Activated T-helper 1 cell treated with anti-CD3 and anti-CD28 coated beads, Interleukin-2, amount 50 U/mL, for 16 hours (primary cell): ENCODE measurements at places on chromosomes 7 and 10.

DNA sequence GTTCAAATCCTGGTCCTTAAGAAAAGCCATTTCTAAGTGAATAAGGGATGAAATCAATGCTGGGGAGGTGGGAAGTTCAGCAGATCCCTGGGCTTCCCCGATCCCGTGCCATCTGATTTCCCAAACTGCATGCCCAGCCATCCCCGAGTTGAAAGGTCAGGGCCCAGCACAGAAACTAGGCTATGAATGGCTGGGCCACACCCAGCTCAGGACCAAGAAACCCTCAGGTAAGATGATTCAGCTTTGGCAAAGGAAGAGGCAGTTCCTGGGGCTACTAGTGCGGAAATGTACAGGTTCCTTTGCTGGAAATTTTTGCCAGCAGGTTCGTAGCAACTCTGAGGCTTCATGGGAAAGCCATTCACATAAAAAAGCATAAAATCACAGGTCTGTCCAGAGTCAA lies 182.7 kb downstream of the FAM107B start:
- DNase-seq = no peak

DNA sequence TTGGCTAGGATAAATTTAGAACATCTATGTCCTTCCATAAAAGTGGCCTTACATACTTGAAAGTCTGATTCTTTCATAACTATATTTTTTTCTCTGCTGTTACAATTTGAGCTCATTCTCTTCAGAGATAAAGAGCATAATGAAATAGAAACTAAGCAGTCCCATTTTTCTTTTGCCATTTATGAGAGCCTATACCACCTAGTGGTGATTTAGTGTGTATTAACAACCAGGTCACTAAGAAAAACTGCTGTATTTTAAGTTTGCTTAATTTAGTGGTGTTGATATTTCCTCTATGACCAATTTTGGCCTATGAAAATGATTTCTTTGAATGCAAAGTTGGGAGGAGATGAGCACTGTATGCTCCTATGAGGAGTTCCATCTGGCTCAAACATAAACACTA lies 88.7 kb upstream of the ZWINT start:
- DNase-seq = no peak

GRCh38 chr10:127151981-127152699 lies 44.3 kb downstream of the INSYN2A start:
- no peak for DNase-seq

DNA sequence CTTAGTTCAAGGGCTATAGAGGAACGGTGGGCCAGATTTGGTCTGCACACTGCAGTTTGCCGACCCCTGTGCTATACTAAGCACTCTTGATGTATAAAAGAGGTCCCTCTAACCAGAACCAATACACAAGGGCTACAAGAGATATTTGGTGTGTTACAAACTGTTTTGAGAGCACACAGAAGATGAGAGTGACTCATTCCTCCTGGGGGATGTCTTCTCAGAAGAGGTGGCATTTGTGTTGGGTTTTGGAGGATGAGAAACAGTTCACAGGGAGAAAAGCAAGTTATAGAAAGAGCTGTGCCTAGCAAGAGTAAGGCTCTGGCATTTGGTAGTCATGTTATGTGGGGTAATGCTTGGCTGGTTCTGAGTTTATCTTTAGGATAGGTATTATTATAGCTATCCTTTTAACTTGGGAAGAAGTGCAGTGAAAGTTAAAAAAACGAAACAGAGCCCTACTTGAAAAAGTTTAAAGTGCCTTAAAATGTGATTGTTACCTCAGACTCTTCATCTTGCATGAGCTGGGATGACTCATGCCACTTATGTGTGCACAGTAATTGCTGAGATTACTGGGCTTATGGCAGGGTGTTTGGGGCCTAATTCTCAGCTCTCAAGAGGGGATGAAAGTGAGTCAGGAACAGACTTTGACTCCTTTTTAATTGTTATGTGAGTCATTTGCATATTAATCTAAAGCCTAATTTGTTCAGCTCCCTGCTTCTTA lies 160.4 kb downstream of the KIF20B start:
- no peak for DNase-seq

- DNase-seq = no peak
Observed at GRCh38 chr7:134945691-134946090, 40.6 kb upstream of the AGBL3 start.

GRCh38 chr7:101629171-101629570 lies at the start of gene MYL10:
Gene MYL10 (minus strand): TSS chr7:101629296. CDS start chr7:101629118, 178 bp downstream.
- no peak for DNase-seq

DNA sequence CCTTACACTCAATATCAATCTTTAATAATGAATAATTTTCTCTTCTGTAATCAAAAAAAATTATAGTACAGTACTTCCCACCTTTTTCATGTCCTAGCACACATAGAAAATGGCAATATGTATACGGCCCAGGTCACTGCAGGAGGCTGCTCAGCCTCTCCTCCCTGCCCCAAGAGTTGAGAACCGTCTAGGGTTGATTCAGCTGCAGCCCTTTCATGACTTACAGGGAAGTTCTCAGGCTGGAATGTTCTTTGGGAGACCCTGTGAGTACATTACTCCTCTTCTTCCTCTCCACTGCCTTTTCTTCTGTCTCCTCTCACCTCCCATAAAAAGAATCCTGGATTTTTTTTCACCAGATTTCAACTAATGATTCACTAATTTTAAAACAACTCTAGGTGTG lies 180.0 kb downstream of the HDAC9 start:
- DNase-seq = no peak

GRCh38 chr7:130903358-130903974 lies 169.5 kb upstream of the KLF14 start:
- no peak for DNase-seq

DNA sequence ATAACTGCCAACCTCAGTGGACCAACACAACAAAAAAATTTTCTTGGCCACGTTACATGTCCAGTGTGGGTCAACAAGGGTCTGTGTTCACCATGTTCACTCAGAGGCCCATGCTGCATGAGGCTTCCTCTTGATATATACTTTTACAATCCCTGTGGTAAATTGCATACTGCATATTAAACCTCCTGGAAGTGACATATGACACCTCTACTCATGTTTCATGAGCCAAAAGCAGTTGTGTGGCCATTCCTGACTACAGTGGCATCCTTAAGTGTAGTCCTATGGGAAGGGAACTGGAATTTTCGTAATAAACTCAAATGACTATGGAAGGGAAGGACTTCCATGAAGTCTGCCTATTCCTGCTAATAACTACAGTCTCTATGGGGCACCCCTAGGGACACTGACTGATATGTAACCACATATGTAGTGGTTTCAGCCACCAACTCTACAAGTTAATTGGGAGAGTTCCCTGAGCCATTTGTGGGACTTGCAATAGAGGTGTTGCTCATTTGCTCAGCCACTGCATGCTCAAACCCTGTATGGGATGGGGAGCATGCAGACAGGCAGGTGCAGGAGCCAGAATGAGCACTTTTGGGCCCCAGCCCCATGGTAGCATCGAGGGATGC lies 9.7 kb downstream of the DYNC1I1 start:
- DNase-seq = no peak

GRCh38 chr10:36621346-36621745 lies 504.1 kb upstream of the ANKRD30A start:
- DNase-seq = no peak

DNA sequence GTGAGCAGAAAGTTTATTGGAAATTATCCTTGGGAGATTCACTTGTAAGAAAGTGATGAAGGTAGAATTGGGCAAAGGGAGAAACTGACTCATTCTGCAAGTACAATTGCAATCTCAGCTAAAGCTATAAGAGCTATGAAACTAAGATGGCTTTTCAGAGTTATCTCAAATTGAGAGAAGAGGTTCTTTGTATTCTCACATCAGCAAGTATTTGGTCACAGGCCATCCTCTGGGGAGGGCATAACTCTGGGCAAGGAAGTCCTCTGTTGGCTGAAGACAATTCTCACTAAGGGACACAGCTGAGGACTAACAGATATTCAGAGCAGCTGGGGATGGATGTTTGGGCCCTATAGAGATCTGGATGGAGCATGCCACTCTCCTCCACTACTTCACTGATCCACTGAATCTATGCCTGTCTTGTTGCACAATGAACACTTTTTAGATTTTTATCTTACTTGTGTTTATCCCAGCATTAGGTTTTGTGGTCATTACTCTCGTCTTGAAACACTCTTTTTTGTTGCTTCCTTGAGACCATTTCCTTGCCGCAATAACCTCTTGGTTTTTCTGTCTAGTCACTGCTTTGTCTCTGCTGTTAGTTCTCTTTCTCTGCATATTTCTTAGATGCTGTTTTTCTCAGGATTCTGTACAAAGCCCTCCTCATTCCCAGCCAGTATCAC lies 115.1 kb downstream of the GNAI1 start:
- DNase-seq = no peak

GRCh38 chr10:102159051-102159597 lies 6.9 kb downstream of the NOLC1 start:
- no peak for DNase-seq

GRCh38 chr7:137870684-137871083 lies 23.9 kb upstream of the DGKI start:
- DNase-seq = no peak

DNA sequence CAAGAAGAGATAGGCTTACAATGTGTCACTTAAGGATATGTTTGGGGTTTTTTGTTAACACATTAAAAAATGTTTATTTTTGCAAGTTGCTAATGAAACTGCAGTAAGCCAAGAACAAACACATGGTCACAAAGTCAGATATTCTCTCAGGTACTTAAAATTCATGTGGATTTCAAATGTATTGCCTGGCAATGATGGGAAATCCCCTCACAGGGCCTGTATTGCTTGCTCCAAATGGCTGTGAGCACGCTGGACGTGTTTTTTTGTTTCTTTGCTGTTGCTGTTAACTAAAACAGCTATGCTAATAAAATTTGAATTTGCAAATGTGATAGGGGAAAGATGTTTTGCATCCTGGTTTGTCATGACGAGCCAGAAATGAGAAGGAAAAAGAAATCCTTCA lies 3.8 kb upstream of the CELF2 start:
- DNase-seq = no peak

GRCh38 chr7:18659746-18660145 lies 164.2 kb downstream of the HDAC9 start:
- DNase-seq = no peak

GRCh38 chr7:24763303-24763901 lies 6.1 kb upstream of the GSDME start:
- no peak for DNase-seq

GRCh38 chr10:78950656-78951587 lies 117.8 kb upstream of the ZMIZ1 start:
- no peak for DNase-seq

DNA sequence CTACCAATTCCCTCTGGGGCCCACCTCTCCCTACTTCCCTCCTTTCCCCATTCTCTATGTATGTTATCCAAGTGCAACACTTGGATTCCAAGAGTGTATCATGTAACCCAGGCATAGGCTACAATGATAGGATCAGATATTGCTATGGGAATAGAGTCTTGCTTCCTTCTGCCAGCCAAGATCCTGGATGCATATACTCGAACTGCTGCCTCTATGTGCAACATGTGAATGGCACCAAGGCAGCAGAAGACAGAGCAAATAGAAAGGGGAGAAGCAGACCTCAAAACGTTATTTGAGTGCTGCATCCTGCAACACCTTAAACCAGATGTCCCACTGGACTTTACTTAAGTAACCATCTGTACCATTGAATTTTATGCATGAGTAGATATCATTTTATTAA lies 3.5 kb upstream of the XPNPEP1 start:
- DNase-seq = no peak

- DNase-seq = no peak
Observed at GRCh38 chr10:85284778-85285770, 956.7 kb downstream of the CCSER2 start.

DNA sequence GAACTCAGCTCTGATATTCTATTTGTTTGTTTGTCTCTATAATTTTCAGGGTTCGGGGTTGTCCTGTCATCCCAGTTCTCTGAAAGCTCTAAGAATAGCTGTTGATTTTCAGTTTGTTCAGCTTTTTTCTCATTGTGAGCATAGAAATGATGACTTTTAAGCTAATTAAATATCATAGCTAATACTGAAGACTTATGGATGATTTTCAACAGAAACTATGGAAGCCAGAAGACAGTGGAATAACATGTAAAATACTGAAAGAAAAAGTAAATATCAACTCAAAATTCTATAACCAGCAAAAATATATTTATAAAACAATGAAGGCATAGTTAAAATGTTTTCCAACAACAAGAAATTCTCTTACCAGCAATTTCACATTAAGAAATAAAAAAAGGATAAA lies 96.4 kb upstream of the ETV1 start:
- DNase-seq = no peak

GRCh38 chr7:158383665-158384064 lies 204.0 kb downstream of the PTPRN2 start:
- no peak for DNase-seq

DNA sequence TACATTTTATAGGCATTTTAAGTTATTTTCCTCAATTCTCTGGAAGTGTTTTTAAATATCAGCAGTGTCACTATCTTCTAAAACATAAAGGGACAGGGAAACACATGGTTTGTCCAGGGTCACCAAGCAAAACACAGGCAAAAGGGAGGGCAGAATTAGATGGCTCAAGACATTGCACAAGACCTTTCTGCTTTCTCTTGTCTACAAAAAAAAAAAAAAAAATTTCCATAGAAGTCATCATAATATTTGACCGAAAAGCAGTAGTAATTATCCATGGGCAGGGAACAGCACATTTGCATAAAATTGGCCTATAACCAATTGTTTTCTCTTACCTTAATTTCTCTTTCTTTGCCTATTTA lies 703.1 kb upstream of the FZD8 start:
- no peak for DNase-seq

DNA sequence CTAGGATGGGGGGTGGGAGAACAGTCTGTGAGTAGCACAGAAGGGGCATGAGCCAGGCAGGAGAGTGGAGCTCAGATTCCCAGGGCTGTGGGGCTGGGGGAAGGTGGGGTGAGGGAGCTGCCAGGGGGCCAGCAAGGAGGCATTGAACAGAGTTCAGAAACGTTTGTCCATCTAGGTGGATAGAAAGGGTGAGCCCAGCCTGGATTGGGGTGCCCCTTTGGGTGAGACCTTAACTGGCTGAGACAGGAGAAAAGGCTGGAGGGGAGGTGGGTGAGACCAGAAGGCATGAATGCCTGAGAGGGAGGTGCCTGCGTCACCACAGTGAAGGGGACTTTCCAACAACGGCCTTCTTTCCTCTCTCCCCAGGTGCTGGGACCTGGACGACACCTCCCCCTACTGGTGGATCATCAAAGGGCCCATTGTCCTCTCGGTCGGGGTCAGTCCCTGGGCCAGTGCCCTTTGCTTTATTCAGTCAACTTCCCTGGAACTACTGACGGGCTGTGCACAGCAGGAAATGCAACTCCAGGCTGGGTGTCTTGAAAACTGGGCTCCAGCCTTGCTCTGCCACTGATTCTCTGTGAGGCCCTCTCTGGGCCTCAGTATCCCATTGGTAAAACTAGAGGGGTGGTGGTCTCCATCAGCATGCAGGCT lies 11.0 kb downstream of the GHRHR start:
- DNase-seq = no peak

DNA sequence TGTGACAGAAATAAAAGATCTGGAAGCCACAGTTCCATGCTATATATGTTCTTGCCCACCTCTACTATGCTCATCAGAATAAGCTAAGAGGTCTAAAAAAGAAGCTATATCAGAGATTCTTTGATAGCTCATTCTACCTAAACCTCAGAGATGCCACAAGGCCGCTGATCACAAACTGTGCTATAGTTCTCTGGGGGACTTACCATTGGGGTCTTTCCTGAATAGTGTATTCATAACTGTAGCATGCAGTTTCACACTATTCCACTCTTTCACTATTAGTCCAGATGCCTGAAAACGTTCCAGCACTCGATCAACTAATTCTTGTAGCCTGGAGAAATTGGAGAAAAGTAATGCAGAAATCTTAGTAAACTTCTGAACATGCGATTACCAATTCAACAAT lies 44.5 kb upstream of the SPOCK2 start:
- DNase-seq = no peak

GRCh38 chr10:120428754-120429153 lies 28.3 kb upstream of the PLPP4 start:
- no peak for DNase-seq
